ENCODE measurements at places on chromosomes 7 and 10. TPM values are rescaled to one million over a fixed set of nuclear protein-coding genes. Genes with fewer than 3 reads are reported as not detected.

The MSANTD7 gene
- 3.2 TPM for polyA plus RNA-seq

The ASAH2B gene
- polyA plus RNA-seq, result 5.5 TPM

The PAPSS2 gene
- 55.0 TPM for polyA plus RNA-seq

The TMEM139 gene
- polyA plus RNA-seq, result 0.19 TPM

The GPC2 gene
- 14.2 TPM for polyA plus RNA-seq

DNA sequence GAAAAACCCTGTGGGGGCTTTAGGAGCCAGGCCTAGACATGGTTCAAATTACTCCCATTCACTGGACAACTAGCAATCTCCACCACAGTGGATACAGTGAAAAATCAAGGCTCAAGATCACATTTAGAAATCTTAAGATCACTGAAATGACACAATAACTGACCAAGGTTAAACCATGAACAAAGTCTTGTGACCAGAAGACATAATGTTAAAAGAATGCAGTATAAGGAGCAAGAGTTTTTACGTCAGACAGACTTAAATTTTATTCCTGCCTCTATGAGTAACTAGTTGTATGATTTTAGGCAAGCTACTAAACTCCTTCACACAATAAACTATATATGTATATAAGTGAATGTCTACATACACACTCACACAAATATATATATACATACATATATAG lies 68.5 kb downstream of the MICU1 start:
- no peak for DNase-seq

DNA sequence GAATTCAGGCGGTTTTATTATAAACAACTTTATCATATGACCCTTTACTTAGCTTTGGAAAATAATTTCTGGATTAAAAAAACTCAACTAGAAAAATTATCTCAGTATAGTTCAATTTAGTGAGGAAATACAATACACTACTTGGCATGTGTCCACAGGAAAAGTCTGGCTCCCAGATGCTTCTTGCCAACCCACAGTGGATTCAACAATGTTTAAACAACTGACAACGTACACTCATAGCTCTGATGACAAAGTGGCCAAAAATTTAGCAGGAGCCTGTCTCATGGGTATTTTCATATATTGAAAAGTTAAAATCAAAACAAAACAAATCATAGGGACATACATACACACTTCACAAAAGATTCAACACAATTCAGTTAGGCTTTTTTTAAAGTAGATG lies 158.8 kb downstream of the SKAP2 start:
- peak; percentile 64 for DNase-seq

GRCh38 chr7:2357165-2357564 lies 2.5 kb downstream of the EIF3B start:
- DNase-seq, result no peak

Data from SK-N-SH (cell line).